ENCODE measurements at places on chromosomes 11 and 22. TPM values are rescaled to one million over a fixed set of nuclear protein-coding genes. Genes with fewer than 3 reads are reported as not detected.

The TUBA8 gene
- total RNA-seq, result 1.8 TPM

The PNPLA3 gene
- total RNA-seq, result 1.7 TPM

The OR5B21 gene
- total RNA-seq, result 0.46 TPM

The SYT12 gene
- total RNA-seq, result not detected

The ZNRF3 gene
- 0.82 TPM for total RNA-seq

The LRRC56 gene
- 2.2 TPM for total RNA-seq

The B3GAT1 gene
- total RNA-seq, result 0.27 TPM

The ABTB2 gene
- 32.9 TPM for total RNA-seq

The WBP2NL gene
- 1.3 TPM for total RNA-seq

The PARVA gene
- total RNA-seq, result not detected

The KCNJ5 gene
- total RNA-seq, result not detected

GRCh38 chr22:36860017-36860416, 789 bp upstream of the NCF4 start:
- no peak for DNase-seq

- no peak for DNase-seq
Measured at GRCh38 chr11:113581713-113582112, 106.5 kb upstream of the DRD2 start.

- no peak for DNase-seq
Measured at GRCh38 chr11:95698676-95699557, 90.7 kb downstream of the FAM76B start.

GRCh38 chr11:46686886-46687795, 13.3 kb downstream of the ARHGAP1 start:
- no peak for DNase-seq

GRCh38 chr22:46687048-46687444, 51.0 kb downstream of the CERK start:
- no peak for DNase-seq

DNA sequence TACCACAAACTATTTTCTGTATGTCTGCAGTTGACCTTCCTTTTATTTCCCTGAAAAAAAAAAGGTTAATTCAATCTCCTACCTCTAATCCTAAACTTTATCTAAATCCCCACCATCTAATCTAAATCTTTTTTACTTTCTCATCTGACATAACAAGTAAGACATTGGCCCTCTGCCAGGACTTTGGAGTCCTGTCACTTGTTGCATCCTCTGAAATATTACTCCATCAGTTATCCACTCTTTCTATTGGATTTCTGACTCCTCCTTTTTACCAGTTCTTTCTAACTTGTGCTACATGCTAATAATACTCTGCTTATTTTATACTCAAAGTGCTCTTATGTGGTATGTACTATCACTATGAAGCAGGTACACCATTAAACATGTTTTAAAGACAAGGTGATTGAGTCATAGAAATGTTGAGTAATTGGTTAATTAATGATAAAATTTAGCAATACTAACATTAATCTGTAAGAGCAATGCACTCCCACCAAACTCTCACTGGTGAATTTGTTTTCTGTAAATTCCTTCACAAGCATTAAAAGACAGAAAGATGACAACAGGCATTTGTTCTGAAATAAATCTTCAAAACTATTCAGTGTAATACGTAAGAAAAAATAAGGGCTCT, 914.2 kb upstream of the RAG2 start:
- DNase-seq, result no peak

DNA sequence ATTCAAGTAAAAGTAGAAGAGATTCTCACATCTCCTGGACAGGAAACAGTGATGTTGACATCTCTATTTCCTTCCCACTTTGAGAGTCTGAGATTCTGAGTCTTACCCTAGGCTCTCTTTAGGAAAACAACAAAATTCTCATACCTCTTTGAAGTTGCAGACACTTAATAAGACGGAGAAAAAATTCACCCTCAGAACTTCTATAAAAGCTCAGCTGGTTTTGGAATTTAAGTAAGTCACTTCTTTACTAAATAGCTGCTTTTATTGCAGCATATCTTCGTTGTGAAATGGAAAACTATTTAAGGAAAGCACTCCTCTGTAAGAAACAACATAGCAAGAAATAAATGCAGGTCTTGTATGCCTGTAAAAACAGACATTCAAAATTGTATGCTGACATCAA, 79.1 kb downstream of the MSANTD4 start:
- DNase-seq, result no peak

GRCh38 chr11:69843529-69843921, 24.3 kb upstream of the FGF3 start:
- no peak for DNase-seq

DNA sequence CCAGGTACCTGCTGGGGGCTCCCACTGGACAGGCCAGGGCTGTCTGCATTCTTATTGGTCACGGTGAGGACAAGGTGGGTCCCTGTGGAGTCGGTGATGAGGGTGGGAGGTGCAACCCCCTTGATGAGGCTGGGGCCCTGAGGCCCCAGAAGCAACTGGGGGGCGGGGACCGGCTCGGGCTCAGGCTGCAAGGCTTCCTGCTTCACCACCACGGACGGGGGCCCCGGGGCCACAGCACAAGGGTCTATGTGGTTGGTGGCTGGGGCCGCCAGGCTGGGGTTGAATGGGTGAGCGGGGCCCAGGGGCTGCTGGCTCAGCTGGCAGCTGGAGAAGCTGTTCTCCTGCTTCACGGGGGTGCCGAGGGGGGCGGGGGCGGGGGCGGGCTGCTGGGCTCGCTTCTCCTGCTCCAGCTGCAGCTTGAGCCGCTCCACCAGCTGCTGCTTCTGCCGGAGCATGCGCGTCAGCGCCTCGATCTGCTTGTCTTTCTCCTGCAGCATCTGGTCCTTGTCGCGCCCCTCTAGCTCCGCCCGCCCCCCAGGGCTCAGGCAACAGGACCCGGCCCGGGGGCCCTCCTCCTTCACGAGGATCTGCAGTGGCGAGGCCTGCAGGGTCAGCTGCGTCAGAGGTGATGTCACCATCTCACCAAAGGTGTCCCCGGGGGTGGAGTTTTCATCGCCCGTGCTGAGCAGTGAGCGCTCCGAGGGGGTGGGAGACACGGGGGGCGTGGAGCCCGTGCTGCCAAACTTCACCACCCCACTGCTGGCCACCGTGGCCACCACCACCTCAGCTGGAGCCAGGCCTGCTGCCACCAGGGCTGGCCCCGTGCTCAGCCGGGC, 48.2 kb downstream of the SGSM3 start:
- DNase-seq, result no peak

GRCh38 chr22:22830957-22831688, 56.5 kb upstream of the IGLL5 start:
- no peak for DNase-seq

GRCh38 chr22:41922328-41922727, 4.3 kb downstream of the TNFRSF13C start:
- DNase-seq, result no peak

GRCh38 chr11:6646576-6646917, 9.1 kb downstream of the DCHS1 start:
- no peak for DNase-seq

DNA sequence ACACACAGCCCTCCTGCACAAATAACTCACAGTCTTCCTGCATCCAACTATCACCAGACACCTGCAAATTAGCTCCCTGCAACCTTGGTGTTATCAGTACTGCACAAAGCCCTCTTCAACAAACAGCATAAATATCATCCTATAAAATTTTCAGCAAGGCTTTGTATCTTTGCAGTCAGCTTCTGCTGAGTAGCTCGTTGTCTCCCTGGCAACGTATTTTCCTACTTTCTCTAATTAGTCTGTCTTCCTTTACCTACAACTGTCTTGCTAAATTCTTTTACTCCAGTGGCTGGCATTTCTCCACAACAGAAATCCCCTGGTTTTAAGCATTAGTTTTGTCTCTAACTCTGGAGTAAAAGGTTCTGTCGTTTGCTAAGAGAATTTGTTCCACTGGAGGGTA, 3.9 kb downstream of the OR8D4 start:
- no peak for DNase-seq

- DNase-seq, result no peak
Measured at GRCh38 chr11:46991391-46991790, 54.8 kb downstream of the CSTPP1 start.

- DNase-seq, result no peak
Measured at GRCh38 chr22:46657996-46658947, 38.1 kb downstream of the GRAMD4 start.
